ENCODE measurements at places on chromosomes 11 and 22. TPM values are rescaled to one million over a fixed set of nuclear protein-coding genes. Genes with fewer than 3 reads are reported as not detected.
A peak's percentile ranks its signal among the peaks of the same experiment; 100 is the strongest.

DNA sequence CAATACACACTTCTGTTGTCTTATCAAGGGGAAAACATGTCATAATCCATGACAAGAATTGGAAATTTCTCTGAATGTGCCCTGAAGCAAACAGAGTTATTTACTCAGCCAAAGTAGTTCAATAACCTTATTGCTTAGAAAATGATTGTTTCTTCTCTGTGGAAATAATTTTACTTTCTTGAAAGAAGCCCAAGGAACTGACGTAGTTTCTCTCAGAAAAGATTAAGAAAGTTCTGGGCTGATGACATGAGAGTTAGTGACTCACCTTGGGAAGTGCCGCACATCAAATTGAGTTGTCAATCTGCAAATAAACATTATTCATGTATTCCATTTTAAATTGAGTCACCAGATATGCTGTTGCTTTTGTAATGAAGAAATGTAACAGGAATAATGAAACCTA lies 418.6 kb upstream of the LRRC4C start:
- DNase-seq = no peak

LRRN4CL gene
- not detected for total RNA-seq

DNA sequence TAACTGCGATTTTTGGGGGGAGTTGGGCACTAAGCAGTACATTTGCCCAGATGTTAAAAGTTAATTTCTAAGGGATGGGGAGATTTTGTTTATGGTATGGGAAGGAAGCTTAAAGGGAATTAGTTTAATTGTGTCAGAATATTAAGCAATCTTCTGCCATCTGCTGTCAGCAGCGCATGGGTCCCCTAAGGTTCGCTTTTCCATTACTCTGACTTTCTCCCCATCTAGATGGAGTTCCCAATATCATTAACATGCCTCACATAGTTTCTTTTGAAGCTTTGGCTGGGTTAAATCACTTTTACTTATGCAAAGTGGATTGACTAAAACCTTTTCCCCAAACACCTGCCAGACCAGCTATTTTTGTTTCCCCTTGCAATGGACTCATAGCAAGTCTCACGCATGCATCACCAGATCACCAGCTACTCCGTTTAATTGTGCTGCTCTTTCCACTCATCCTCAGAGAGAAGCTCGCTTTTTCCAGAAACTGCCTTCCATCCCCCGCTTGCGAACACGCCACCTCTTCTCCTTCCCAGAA lies 172.7 kb downstream of the FAT3 start:
- DNase-seq = no peak

- no peak for DNase-seq
Measured at GRCh38 chr22:37739611-37740049, 42.8 kb downstream of the TRIOBP start.

DNA sequence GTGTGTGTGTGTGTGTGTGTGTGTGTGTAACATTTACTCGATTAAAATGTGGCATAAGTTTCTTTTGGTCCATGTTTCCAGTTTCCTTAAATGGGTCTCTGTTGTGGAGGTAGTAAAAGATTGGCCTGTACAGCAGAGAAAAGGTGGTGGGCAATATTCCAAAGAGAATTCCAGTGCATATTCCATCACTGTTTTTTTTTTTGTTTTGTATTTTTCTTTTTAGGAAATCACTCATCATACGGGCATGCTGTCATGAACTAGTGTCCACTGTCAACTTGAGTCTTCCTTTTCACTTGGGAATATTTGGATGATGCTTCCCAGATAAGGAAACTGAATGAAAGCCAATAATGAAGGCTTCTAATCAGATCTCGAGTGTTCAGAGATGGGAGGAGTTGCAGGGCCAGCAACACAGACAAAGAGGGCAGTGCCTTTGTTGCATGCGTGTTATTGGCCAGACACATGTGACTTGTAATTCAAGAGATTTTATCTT lies 95.2 kb upstream of the PDGFD start:
- no peak for DNase-seq

- DNase-seq = no peak
Measured at GRCh38 chr11:28727254-28727653, 619.1 kb downstream of the METTL15 start.

DTX4 gene
- 2.0 TPM for total RNA-seq

- no peak for DNase-seq
Measured at GRCh38 chr11:69969890-69970784, 108.0 kb upstream of the ANO1 start.

DNA sequence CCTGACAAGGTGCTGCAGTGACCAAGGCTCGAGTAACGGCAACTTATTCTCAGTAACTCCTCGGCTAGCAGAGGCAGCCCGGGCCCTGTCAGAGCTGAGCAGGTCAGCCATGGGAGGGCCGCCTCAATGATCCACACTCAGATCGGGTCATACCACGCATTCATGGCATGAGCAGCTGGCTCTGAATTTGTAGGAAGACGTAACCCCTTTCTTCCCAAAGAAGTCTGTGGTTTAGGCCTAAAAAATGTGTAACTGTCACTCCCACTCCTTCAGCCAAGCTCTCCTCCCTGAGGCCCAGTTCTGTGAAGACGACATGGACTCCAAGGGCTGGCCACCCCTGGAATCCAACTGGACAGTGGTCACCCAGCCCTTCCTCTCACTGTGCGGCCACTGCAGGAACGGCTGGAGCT lies 30.0 kb downstream of the PPP2R1B start:
- no peak for DNase-seq

FOLR1 gene
- 7.3 TPM for total RNA-seq

ISX gene
- total RNA-seq = not detected

NTM gene
- total RNA-seq = not detected

DNA sequence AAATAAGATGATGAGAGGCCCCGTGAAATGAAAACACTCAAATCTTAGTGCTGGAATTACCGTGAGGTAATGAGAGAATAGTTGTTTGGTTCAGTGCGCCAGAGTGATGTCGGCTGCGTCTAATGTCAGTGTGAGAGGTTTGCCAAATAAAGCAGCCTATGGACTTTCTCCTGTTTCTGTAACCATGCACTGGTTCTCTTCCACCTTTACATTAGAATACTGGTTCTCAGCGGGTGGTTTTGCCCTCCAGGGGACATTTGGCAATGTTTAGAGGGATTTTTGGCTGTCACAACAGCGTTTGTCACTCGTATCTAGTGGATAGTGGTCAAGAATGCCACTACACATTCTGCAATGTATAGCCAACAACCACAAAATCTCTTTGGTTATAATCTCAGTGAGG lies 1.1 kb downstream of the OOSP4B start:
- no peak for DNase-seq

DNA sequence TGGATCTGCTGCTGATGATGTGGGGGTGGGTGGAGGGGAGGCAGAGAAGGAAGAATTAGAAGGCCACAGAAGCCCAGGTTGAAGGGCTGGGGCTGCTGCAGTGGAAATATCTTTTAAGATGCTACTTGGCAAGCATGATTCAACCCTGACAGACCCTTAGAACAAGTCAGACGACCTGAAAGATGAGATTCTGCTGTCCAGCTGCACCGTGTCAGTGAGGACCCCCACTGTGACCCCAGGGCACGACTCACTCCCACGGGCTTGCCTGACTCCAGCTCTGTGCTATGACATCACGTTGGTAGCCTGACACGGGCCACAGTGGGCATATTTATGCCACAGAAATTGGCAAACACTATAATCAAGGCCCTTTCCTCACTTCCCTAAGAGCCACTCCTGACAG lies 36.0 kb downstream of the LRFN4 start:
- no peak for DNase-seq

NPAS4 gene
- total RNA-seq = not detected

LRRC32 gene
- 0.46 TPM for total RNA-seq

DNA sequence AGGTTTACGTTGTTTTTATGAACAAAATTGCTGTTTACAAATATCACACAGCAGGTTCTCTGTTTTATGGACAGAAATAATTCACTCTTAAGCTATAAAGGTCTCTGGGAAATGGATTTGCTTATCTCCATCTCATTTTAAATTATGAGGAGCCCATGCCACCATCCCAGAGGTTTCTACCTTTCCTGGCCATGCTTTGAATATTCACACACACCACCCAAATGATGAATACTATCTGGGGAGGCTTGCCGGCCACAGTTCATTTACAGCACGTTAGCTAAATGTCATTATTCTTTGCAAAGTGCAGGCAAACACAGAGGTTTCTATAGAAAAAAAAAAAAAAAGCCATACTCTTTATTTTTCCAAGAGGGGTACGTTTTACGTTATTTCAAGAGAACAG lies 1446.7 kb downstream of the FAM181B start:
- no peak for DNase-seq

- DNase-seq = no peak
Measured at GRCh38 chr11:127191261-127191660, 190.7 kb upstream of the KIRREL3 start.

ARHGEF12 gene
- total RNA-seq = 19.9 TPM

DNA sequence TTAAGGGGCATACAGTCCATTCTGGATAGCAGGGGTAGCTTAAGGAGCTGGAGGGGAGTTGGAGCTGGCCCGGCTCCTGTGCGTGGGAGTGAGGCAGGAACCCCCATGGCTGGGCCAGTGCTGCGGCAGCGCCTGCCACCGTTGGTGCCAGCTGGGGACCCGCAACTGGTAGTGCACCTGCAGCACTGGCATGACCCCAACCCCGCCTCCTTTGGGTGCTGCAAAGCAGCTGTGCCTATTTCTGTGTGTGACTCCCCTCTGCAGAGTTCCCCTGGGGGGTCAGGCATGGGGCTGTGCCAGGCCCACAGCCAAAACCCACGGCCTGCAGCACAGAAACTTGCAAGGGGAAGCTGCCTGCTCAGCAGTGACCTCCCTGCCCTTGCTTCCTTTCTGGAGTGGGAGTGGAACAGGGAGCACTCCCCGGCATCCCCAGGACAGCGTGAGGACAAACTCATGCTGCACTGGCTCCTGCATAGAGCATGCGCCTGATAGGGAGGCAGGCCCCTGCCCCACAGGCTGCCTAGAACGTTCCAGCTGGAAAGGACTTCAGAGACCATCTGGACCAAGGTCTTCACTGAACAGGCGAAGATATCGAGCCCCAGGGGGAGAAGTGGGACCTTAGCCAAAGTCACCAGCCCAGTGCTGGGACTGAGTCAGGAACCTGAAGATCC lies 26.2 kb upstream of the RAB1B start:
- DNase-seq = no peak

DDX25 gene
- not detected for total RNA-seq

OMP gene
- not detected for total RNA-seq

GRCh38 chr11:35354644-35355043 lies 64.7 kb downstream of the SLC1A2 start:
- no peak for DNase-seq

C22orf23 gene
- 0.90 TPM for total RNA-seq

GRCh38 chr11:35799655-35800054 lies 137.1 kb downstream of the TRIM44 start:
- DNase-seq = no peak

FLRT1 gene
- total RNA-seq = 0.37 TPM

GRK3 gene
- 0.98 TPM for total RNA-seq

DNA sequence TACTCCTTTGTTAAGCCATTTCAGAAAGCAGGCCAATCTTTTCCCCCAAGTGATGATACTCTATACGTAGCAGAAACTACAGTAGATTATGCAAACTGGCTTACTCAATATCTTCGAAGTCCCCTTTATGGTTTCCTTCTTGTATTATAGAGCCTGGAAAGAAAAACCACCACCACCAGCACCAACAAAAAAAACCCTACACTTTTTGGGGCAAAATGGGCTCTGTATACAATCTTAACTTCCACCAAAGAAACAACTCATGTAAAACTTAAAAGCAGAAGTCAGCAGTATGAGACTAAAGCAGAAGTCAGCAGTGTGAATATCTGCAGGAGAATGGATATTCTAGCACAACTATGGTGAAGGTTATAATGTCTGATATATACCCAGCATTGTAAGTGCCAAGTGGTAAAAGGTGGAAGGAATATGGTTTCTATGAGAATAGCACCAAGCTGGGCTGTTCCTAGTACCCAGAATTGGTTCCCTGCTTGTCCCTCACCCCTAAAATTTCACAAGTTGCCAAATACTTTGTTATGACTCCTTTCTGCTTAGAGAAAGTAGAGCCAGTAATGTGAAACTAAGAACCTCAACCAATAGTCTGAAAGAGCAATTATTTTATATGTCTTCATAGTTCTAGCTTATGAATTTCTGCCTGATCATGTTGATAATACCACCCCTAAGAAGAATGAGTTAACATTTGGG lies 252.1 kb downstream of the SBF2 start:
- DNase-seq = no peak

HBD gene
- not detected for total RNA-seq

GRCh38 chr11:95764267-95764898 lies 25.2 kb downstream of the FAM76B start:
- DNase-seq = peak; percentile 20

- DNase-seq = peak; percentile 71
Measured at GRCh38 chr11:64723117-64723906, at the start of gene NRXN2. Gene NRXN2 (minus strand): TSS chr11:64723197. CDS start chr11:64713699, 9,498 bp downstream.

- no peak for DNase-seq
Measured at GRCh38 chr22:21697880-21698279, 32.1 kb downstream of the PPIL2 start.

DNA sequence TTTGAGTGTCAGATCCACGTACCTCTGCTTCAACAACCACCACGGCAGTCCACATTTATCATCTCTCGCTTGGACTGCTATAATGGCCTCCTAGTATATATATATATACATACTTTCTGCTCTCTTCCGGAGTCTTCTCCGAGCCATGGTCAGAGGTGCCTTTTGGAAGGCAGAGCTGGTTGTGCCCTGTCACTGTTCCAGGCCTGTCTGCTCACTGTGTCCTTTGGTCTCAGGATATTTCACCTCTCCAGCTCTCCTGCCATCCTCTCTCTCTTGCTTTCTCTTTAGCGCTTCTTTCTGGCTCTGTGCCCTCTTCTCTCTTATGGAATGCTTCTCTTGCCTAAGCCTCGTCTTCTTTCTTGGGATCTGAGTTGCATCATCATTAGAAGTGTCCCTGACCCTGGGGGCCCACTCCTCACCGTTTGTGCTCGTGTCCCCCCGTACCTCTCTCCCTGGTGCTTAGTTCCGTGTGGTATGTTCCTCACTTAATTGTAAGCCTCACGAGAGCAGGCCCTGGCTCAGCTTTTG lies 86.1 kb upstream of the RASSF10 start:
- DNase-seq = no peak

IFITM10 gene
- 0.55 TPM for total RNA-seq

DNA sequence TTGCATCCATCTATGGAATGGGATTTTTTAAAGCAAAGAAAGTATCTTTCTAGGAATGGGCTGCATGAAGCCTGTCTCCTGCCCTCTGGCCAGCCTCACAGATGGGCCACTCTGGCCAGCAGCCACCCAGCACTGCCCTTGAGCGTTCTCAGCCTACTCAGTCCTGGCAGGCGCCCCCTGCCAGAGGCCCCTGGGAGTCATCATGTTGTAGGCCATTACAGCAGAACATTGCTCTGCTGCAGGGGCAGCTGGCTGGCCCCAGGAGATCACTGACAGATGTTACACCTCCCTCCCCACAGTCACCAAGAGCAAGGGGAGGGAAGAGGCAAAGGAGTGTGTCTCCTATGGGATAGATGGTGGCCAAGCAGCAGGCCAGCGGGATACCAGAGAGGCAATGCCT lies 363.7 kb downstream of the NXPE2 start:
- no peak for DNase-seq

Data from Caki2 (cell line).